ENCODE measurements at places on chromosomes 13 and 19.

- DNase-seq = peak; percentile 72
Measured at GRCh38 chr13:48580185-48580803, 47.4 kb upstream of the RCBTB2 start.

DNA sequence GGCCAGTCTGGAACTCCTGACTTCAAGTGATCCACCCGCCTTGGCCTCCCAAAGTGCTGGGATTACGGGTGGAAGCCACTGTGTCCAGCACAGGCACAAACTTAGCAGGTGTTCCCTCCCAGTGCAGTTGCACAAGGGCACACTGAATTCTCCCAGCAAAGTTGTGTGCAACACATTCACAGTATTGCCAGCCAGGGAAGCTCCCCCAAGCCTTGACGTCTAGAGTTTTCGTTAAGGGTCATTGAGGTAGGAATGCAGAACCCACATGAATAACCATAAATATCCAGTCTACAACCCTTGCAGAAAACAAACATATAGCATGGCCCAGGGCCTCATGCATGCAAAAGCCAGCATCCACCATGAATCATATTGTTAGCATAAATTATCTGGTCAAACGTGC lies 3.3 kb upstream of the AURKC start:
- DNase-seq = no peak

- DNase-seq = no peak
Measured at GRCh38 chr19:46254776-46255175, 25.2 kb downstream of the IGFL1 start.

GRCh38 chr19:31885280-31885853 lies 460.0 kb upstream of the ZNF507 start:
- no peak for DNase-seq

- DNase-seq = no peak
Measured at GRCh38 chr19:11448923-11449554, 13.6 kb downstream of the PRKCSH start.

DNA sequence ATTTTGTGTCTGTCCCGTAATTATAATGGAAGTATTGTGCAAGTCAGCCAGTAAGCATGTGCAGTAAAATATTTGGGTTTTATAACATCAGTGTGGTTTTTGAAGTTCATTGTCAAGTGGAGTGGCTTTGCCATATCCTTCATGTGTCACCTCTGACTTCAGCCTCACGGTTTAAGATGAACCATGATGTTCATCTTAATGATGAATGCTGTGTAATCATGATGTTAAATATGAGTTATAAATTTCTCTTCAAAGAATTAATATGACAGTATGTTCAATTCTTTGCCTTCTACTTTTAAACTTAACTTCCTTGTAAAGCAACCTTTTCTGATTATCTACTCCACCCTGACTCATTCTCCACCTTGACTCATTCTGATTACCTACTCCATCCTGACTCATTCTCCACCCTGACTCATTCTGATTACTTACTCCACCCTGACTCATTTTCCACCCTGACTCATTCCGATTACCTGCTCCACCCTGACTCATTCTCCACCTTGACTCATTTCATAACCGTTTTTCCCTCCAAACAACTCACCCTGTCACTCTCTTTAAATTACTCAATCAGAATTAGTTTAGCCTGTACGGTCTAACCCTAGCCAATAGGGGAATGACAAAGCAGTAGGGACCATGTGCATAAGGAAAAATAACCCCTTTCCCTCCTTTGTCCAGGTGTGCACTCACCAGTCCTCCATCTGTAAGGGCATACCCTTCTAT lies 50.3 kb upstream of the ANKRD10 start:
- no peak for DNase-seq

- no peak for DNase-seq
Measured at GRCh38 chr19:13521066-13521465, 14.8 kb upstream of the CACNA1A start.

All from Ammon's horn (tissue), 1 donor.